Amniotic stem cell (primary cell): ENCODE measurements at places on chromosomes 1 and 21.

DNA sequence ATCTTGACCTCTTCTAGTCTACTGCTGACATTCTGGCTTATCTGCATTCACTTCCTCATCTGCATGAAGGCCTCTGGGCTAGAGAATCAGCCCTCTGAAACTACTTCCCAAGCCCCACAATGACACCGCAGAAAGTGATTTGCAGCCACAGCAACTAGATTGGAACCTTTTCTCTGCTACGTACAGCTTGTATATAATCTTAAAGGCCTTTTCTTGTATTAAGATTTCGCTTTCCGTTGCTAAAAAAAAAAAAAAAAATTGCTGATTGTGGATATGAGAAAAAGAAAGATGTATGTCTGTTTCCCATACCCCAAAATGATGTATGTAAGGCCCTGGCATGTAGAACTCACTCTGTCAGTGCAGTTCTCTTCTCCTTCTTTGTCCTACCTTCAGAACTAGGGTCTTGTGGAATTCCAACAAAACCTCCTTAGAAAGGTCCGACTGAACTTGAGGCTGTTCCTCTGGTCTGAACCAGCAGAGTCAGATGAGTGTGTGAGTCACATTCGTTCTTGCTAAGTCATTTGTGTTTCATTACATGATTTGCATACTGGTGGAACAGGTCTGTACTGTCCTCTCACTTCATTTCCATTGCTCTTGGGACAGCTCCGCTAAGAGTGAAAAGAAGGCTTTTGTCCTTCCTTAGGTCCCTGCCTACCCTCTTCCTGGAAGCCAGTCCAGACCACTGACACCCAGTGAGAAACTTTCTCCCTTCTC lies 62.7 kb downstream of the PLPP3 start:
- no peak for DNase-seq

GRCh38 chr1:219340796-219341195 lies 167.1 kb downstream of the LYPLAL1 start:
- DNase-seq = peak; percentile 4

DNA sequence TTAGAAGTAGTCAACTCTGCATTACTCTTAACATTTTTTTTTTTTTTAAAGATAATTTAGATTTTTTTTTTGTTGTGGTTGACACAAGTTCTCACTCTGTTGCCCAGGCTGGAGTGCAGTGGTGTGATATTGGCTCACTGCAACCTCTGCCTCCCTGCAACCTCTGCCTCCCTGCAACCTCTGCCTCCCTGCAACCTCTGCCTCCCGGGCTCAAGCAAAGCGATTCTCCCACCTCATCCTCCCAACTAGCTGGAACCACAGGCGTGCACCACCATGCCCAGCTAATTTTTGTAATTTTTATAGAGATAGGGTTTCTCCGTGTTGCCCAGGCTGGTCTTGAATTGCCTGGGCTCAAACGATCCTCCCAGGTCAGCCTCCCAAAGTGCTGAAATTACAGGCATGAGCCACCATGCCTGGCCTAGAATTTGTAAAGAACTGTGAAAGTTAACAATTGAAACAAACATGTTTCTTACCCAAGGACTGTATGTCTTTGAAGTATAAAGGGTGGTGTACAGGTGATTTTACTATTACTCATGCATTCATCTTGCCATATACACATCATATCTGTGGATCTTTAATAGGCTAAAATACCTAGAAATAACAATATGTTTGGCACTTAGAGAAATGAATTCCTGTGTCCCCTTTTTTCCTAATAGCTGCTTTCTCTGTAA lies 114.7 kb downstream of the ATP5PO start:
- DNase-seq = no peak

DNA sequence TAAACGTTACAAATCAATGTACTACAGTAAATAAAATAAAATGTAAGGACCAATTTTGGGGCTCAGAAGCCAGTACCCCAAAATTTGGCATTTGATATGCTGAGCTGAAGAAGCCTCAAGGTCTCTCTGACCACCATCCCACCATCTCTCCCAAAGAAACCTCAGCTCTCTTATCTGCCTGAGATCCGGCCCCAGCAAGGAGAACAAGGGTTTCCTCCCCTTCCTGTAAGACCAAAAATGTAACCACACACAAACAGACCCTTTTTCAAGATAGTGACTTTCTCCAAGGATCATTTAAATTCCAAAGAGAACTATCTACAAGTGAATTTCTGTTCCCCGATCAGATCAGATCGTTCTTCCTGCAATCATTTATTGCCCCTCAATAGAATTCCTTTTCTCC lies 68.1 kb upstream of the SLC45A1 start:
- DNase-seq = no peak

- peak; percentile 45 for DNase-seq
Measured at GRCh38 chr1:85582687-85583591, 2.4 kb downstream of the CCN1 start.

DNA sequence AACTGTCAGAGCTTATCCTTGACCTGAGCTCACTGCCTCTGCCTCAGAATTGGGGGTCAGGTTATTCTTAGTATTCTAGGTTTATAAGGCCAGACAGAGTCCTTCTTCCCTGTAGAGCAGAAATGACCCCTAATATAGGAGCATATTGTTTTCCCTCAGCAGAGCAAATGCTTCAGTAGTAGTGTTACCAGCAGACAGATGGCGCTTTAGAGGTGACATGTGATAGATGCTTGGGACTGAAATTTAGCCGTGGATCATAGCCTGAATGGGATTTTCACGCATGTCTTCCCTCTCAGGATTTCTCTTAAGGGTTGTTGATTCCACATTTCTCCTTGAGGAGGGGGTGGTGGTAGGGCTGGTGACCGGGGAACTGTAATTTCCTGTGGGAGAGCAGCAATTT lies 24.5 kb downstream of the ADARB1 start:
- no peak for DNase-seq

DNA sequence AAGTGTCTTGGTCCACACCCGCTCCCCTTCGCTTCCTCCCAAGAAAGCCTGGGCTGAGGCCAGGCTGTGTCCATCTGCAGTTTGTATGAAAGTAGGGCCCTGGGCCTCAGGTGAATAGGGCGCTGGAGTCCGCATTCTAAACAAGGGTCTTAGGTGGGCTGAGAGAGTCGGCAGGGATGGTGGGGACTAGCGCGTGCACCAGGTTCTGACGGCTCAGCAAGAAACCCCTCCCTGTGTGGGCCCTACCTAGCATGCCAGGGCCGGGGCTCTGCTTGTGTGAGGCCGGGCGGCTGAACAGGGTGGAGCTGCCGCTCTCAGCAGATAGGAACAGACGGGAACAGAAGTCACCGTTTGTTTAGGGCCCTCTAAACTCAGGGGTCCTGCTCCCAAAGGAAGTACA lies 1.7 kb downstream of the ACTRT2 start:
- no peak for DNase-seq

DNA sequence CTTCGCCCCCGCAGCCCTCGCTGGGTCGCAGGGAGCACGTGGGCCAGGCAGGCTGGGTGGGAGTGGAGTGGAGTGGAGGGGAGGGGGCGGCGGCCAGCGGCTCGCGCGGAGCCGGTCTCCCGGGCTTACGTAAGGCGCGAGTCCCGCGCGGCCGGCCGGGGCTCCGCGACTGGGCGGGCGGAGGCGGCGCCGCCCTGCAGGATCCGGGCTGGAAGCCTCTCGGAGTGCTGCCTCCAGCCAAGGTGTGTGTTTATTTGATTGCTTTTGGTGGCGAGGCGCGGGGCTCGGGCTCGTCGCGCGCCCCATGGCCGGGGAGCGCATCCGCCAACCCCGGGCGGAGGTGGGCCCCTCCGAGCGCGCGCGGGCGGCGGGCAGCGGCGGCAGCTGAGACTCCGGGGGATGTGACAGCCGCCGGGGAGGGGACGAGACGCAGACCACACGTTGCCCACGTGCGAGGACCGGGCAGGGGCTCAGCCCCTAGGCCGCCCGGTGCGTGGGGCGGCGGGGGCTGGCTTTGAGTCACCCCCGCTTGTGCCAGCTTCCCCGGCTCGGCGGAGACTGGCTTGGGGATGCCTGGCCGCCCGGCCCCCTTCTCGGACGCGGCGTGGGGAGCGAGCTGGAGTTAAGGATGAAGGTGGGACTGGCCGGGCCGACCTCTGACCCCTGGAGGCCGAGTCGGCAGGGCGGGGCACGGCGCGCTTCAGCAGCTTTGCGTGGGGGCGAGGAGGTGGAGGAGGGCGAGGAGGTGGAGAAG lies 402 bp upstream of the AK4 start:
- DNase-seq = no peak

GRCh38 chr1:82398357-82398756 lies 597.6 kb downstream of the ADGRL2 start:
- DNase-seq = no peak

- DNase-seq = no peak
Measured at GRCh38 chr1:228684607-228685006, 50.7 kb upstream of the RHOU start.

GRCh38 chr1:207793327-207793726 lies 41.5 kb downstream of the CD46 start:
- no peak for DNase-seq

GRCh38 chr1:199311478-199312262 lies 672.8 kb downstream of the PTPRC start:
- no peak for DNase-seq

DNA sequence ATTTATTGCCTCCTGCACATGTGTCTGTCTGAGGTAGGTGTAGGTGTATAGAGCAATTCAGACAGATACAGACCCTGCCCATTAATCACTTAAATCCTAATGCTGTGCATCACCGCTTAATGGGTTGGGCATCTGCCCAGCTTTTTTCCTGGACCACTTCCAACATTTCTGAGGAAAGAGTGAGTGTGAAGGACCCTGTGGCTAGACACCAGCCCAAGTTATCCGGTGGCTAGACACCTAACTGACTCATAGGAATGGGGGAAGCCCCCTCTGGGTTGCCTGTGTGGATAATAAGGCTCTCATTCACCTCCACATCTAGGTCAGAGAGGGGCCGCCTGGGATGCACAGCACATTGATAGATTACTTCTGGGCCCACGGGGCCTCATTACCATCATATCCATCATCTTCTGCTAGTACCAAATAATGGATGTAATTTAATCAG lies 121.1 kb upstream of the RAVER2 start:
- DNase-seq = no peak

DNA sequence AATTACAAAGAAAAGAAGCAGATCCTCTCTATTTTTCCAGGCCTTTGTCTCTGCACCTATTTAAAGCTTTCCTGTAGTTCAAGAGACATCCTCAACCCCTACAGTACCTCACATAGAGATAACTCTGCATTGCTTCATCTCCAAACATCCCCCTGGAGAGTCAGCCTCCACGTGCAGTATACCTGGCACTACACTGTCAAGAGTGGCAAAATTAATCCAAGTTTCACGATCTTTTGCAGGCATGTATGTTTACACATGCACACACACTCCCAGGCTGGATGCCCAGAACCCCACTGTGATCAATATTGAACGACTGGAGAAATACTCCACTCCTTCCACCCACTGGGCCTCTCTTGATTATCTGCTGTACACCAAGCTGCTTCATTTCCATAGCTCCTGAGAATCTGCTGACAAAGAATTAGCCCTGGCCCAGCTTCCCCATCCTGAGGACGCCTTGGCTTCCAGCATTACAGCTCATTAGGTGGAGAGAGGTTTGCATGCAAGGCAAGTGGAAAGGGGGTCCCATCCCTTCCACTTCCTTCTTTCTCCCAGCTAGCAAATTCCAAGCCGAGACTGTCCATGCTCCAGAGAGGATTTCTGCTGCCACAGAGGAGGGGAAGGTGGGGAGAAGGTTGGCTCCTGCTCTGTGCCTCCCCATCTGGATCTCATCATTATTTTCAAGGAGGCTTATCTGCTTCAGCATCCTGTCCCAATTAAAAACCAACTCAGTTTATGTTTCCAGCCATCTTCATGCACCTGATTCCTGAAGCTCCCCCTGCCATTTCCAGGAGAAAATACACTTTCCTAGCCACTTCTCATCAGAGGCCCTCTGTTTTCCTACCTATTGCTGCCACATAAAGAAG lies 66.5 kb upstream of the GOLT1A start:
- no peak for DNase-seq

DNA sequence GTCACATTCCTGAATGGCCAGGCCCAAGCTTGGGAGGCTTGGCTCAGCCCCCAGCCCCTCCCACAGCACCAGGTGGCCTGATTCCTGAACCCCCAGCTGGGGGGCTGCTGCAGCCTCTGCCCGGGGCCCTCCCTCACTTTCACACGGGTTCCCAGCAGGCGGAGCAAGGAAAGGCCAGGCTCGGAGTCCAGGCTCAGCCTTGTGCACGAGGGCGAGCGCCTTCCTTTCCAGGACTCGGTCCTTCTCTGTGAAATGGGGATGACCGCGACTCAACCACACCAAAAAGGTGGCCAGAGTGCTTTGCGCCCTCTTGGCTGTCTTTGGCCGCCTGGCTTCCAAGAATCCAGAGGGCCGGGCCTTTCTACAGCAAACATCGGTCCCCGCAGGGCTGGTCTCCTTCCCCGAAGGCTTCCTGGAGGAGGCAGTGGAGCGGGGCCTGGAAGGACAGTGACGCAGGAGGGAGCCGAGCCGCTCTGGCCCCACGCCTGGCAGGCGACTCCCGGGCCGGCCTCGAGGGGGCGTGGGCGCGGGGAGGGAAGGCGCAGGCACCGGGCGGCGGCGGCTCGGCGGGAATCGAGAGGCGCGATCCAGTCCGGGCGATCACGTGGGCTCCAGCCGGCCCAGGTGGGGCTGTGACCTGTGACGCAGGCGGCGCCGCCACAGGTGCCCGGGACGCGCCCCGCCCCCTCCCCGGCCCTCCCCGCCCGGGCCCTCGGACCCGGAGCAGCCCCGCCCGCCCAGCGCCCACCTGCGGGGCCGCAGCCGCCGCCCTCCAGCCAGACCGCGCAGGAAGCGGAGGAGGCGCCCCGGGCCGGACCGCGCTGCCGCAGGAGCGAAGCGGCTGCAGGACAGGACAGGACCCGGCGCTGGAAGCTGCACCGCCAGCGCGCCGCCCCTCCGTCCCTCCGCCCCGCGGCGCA lies at the start of gene ARHGEF16:
ARHGEF16 (plus strand) TSS at position 775 of the 920 bp plus-strand sequence. CDS start 8,420 bp downstream, outside the sequence.
- DNase-seq = no peak

GRCh38 chr1:206513312-206514111 lies 6.2 kb downstream of the RASSF5 start:
- DNase-seq = peak; percentile 70

DNA sequence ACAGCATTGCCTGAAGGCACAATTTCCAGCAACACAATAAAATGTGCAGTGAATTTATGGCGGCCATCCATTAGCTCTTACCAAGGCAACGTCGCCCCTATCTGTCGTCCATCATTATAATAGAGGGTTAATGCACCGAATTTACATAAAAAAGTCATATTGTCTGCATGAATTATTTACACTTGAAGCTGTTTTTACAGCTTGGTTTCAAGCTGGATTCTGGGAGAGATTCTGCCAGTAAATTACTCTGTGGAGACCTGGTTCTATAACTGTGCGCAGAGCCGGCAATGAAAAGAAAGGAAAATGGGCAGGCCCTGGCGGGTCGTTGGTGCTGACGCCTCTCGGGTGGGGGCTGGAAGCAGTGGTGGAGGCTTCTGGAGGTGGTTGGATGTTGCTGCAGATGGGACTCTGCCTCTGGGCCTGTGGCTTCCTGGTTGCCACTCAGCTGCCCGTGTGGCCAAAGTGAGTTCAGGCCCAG lies 48.9 kb upstream of the POU3F1 start:
- no peak for DNase-seq

GRCh38 chr1:198780376-198780775 lies 141.5 kb downstream of the PTPRC start:
- DNase-seq = no peak
